ENCODE measurements at places on chromosomes 16 and 17. TPM values are rescaled to one million over a fixed set of nuclear protein-coding genes. Genes with fewer than 3 reads are reported as not detected.

- DNase-seq = peak; percentile 43
Observed at GRCh38 chr17:80092959-80093358, 8.4 kb upstream of the GAA start.

GRCh38 chr17:56297184-56297583 is 143.9 kb downstream of the ANKFN1 start:
- DNase-seq = no peak

- DNase-seq = no peak
Observed at GRCh38 chr17:65208717-65209116, 71.5 kb downstream of the RGS9 start.

- no peak for DNase-seq
Observed at GRCh38 chr16:82703871-82704768, 77.4 kb downstream of the CDH13 start.

DNA sequence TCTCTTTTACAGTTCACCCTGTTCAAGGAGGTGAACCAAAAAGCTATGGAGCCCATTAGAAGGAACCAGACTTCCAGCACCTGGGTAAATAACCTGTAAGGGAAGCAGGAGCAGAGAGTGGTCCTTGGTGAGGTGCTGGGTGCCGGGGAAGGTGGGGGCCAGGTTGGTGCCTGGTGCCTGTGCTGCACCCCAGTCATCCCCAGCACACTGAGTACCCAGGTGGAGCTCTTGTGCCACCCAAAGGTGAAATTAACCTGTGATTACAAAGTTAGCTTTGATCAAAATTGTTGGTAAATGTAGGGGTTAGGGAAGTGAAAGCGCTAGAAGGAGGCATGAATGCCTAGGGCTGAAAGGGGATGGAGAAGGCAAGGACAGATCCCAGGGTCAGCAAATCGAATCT is 58.6 kb downstream of the CDRT4 start:
- DNase-seq = no peak

GGT6 gene
- total RNA-seq = not detected

ITGAD gene
- total RNA-seq = not detected

GRAP gene
- 2.0 TPM for total RNA-seq

VMO1 gene
- 0.62 TPM for total RNA-seq

Data from Right ventricle myocardium superior (tissue), 1 donor.